Karpas-422 (cell line): ENCODE measurements at places on chromosomes 1 and 21.

DNA sequence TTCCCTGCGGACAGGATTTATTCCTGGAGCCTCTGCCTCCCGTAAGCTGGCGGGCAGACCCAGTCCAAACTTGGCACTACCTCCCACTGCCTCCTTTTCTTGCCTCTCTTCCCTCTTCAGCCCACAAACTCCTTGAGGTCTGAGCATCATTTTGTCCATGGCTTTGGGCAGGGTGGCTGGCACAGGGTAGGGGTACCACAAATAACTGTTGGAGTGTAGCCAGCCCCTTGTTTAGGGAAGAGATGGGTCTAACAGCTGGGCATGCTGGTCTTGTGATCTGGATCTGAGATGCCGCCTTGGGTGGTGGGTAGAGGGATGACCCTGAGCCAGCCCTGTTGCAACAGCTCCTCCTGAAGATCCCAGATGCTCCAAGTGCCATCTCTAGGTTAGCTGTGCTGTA, 71.4 kb upstream of the CLDN14 start:
- no peak for DNase-seq

GRCh38 chr1:25003457-25004190, 73.5 kb upstream of the RUNX3 start:
- DNase-seq, result no peak

DNA sequence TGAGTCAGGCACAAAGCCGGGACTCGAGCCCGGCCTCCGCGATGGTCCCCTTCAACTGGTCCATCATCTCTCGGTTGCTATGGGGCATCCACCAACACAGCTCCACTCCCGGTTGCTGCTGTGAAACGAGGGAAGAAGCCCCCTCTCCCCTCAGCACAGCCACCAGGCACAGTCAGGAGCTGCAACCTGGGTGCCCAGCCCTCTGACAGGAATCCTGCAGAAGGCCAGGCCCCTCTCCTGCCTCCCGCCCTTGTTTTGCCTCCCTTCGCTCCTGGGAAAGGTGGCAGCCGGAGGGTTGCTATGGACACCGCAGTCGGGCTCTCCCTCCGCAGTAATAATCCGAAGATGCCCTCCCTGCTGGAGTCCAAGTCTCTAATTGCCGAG, 8.9 kb upstream of the KCNN3 start:
- no peak for DNase-seq

GRCh38 chr1:231684356-231685244, 58.0 kb downstream of the DISC1 start:
- DNase-seq, result no peak

- no peak for DNase-seq
Observed at GRCh38 chr1:232425421-232425820, 204.5 kb downstream of the SIPA1L2 start.

DNA sequence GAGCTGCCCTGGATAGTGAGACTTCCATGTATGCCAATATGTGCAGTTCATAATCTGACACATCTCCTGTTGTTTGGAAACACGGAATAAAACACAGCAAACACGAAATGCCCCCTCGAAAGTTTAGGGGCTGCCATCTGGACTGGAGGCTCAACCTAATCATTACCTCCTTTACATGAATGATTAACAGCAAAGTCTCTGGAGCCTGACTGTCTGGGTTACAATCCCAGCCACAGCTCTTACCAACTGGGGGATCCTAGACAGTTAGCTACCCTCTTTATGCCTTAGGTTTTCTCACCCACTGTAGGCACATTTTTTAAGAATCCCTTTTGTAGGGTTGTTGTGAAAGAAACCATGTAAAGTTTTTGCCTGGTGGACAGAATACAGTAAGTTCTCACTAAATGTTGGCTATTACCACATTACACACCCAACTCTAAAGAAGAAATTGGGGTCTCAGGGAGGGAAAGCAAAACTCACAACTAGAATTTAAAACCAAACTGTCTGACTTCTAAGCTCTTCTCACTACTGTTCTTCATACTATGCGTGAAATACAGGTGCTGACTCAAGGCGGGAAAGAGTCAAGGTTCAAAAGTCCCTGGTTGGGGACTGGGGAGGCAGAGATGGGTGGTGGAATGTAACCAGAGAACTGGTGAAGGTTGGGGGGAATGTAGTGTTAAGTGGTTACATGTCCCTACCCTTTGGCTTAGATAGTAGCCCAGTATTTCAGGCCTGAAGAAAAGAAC, 24.2 kb downstream of the CYP4A22 start:
- no peak for DNase-seq

GRCh38 chr1:117607471-117607870, 1.6 kb downstream of the TENT5C start:
- DNase-seq, result peak; percentile 47

- DNase-seq, result no peak
Observed at GRCh38 chr1:180970333-180971079, 52.2 kb downstream of the STX6 start.

DNA sequence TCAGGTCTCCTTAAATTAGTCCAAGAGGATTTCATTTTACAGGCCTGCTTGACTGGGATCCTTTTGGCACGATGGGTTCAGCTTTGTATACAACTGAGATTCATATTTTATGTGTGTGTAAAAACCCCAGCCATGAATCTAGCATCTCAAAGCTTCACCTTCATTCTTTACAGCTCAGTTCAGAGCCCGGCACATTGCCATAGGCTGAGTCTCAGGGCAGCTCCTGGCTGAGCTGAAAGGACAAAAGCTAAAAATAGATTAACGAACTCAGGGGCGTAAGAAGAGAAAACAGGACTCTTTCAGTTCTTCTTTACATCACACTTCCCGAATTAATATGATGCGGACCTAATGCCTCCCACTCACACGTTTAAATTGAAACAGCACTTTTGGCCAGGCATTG, 262.8 kb upstream of the PBX1 start:
- no peak for DNase-seq

GRCh38 chr1:81754424-81754823, 46.3 kb upstream of the ADGRL2 start:
- no peak for DNase-seq

DNA sequence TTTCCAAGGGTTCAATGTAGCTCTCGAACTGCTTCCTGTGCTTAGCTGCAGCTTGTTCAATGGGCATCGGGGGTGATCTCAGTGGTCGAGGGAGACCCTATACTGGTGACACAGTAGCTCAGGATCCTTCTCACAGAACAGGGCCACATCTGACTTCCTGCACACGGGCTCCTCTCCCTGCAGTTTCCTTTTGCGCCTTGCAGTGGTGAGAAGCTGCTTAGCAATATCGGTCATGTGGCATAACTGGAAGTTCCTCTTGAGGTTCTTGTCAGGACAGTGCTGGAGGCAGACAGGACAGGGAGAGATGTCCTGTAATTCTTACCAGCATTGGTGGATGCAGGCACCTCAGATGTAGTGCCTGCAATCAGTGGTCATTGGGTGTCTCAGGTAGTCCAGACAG, 140.5 kb upstream of the MAP1LC3C start:
- peak; percentile 45 for DNase-seq

DNA sequence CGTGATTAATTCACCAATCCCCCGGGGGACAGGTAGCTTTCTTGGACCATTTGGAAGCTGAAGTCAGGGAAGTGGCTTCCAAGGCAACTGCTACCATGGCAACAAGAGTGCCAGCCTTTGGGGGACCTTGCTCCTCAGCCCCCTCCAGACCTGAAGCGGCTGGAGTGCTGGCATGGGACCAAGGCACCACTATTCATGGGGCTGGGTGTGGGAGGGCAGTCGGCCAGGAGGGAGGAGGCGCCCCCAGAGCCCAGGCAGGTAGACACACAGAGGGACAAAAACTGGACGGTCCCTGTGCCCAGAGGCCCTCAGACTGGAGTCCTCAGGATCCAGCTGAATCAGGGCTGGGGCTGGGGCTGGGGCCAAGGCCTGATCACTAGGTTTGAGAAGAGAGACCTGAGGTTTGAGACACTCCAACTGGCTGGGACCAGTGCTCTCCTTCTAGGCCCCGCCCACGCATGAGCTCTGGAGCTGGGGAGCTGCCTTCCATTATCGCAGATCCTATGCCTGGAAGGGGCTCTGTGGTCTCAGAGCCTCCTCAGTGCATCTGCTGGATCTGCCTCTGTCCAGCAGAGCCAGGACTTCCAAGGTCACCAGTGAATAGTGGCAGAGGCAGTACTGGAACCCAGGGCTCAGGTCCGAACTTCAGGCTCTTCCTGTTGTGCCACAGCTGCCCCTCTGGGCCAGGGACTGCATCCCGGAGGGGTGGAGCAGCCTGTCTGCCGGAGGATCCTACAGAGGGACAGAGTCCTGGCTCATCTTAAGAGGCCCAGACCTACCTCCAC, 3.3 kb upstream of the KNCN start:
- DNase-seq, result no peak

- no peak for DNase-seq
Observed at GRCh38 chr1:95733031-95733430, 499.0 kb downstream of the RWDD3 start.

DNA sequence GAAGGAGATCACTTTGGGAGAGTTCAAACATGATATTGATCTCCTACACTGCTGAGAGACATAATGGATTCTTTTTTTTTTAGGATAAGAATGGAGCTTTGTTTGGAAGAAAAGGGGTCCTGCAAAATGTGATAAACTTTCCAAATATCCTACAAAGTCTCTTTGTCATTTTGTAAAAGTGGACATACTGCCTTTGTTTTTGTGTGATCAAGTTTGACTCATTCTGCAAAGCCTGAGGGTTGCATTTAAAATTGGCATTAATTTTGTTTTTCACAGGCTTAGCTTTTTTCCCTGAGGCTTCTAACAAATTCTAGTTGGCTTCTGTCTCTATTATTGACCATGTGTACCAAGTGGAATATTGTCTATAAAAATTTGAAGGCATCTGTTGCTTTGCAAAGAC, 113.2 kb downstream of the AK5 start:
- DNase-seq, result no peak

- DNase-seq, result no peak
Observed at GRCh38 chr1:115725600-115725999, 42.9 kb downstream of the CASQ2 start.

GRCh38 chr1:156436141-156437036, 64.2 kb downstream of the MEF2D start:
- no peak for DNase-seq

DNA sequence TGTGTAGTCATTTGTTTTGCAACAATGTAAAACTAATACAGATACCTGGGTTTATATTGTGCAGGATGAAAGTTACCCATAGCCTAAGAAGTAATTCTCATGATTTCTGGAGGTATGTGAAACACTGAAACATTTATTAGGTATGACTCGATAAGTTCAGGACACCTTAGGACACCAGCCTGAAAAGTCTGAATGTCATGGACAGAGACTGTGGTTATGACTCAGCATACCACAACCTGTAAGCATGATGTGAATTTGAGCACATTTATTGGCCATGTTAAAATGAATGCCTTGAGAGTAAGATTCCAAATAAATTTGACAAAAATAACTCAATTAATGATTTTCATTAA, 1471.7 kb upstream of the B3GALT2 start:
- DNase-seq, result no peak

DNA sequence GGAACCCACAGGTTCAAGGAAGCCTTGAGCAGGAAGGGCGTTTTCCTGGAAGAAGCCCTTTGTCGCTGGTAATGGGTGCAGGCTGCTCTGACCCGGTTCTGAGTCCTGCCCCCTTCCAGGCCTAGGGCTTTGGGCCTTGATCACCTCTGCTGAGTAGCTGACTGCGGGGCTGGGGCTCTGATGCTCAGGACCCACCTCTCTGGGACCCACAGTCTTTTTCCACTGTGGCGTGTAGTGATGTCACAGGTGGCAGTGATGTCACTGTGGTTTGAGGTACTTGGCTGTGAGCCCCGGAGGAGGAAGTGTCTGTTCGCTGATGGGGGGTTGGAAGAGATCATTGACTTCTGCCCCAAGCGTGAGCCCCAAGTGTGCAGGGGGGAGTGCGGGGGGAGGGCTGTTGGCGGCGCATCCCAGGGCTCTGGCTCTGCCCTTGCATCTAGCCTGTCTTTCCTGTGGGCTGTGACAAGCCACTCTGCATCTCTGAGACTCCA, 6.9 kb downstream of the TNFRSF1B start:
- DNase-seq, result no peak

DNA sequence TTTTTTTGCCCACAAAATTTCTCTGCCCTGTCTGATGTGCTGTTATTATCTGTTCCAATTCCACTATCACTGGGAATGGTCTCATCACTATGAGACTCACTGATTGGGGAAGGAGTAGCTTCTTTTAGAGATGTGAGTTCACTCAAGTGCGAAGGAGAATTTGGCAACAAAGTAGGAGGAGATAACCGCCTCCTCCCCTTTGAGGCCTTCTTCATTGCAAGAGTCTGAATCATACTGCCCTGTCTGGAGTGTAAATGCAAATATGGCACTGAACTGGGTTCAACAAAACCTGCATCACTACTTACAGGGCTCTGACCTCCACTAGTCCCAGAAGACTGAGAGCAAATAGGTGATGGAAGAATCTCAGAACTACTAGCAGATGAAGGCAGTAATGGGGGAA, 83.4 kb downstream of the ASH1L start:
- peak; percentile 71 for DNase-seq

DNA sequence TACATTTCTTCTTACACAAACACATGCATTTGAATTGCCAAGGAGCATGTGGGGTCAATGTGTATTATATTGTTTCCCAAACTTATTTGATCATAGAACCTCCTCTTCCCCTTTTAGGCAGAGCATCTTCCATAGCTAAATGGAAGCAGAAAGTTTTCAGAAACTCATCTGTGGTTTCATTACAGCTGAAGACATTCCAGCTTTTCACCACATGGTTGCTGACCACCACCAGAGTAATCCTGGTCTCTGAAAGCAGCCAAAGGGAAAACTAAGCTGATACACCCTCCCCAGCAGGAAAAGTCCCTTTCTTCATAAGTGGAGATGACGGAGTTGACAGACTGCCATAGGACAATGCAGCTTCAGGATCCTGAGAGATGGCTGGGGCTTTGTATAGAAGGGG, 30.2 kb upstream of the OTUD3 start:
- no peak for DNase-seq

GRCh38 chr1:59815892-59816291, 1.1 kb downstream of the HOOK1 start:
- DNase-seq, result no peak

GRCh38 chr1:92881391-92881790, 49.6 kb downstream of the RPL5 start:
- DNase-seq, result no peak

GRCh38 chr1:83060221-83060620, 938.7 kb downstream of the TTLL7 start:
- DNase-seq, result no peak

DNA sequence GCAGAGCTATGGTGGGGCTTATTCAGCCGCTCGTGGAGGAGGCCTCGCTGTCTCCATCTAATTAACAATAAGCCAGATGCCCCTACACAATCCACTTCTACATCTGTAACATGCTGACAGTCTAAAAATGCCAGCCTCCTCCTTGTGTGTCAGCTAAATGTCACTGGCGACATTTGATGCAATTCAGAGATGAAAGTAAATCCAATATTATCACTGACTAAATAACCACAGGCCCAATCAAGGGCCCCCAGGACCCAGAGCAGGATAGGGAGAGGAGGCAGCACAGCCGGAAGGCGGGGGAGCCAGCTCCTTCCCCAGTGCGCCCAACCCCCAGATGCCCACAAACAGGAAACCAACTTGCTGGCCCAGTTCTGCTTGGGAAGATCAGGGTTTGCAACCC, 76.6 kb downstream of the DMRTA2 start:
- no peak for DNase-seq

GRCh38 chr1:220093361-220094015, 444 bp upstream of the IARS2 start:
- no peak for DNase-seq
